ENCODE measurements at places on chromosomes 5 and 9.

DNA sequence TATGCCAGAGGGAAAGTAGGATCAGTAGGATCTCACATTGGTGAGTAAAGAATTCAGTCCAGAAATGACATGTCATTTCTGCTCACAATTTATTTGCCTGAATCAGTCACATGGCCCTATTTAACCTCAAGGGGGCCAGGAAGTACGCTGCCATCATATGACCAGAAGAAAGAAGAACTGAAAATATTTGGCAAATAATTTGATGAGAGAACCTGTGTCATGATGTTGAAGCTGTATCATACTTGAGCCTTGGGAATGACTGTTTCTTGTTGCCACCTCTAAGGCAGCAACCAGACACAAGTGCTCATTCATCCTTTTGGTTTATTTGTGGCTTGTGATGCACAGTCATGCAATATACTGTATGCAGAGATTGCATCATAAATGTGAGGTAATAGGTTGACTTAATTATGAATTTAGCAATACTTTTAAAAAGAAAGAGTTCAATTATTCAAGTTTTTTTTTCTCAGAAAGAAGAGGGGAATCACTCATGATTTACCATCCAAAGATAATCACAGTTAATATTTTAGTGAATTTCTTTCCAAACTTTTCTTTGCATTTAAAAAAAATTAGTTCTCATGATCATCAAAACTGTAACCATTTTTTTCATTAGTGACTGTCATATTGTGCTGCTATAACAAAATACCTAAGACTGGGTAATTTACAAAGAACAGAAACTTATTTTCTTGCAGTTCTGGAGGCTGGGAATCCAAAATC lies 8.2 kb upstream of the ZFYVE16 start:
- peak; percentile 16 for DNase-seq

DNA sequence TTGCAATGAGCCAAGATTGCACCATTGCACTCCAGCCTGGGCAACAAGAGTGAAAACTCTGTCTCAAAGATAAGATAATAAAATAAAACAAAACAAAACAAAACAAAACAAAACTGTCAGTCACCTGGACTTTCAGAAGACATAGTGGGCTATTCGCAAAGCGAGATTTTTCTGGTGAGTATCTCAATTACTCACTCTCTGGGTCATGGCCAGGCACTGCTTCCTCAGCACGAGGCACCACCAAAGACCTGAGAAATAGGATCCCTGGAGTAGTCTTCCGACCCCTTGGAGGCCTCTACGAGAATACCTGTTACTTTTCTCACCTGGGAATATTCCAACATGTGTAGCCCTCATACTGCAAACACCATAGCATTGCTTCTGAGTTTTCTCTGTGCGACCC lies 201.7 kb upstream of the ZNF618 start:
- DNase-seq, result no peak

DNA sequence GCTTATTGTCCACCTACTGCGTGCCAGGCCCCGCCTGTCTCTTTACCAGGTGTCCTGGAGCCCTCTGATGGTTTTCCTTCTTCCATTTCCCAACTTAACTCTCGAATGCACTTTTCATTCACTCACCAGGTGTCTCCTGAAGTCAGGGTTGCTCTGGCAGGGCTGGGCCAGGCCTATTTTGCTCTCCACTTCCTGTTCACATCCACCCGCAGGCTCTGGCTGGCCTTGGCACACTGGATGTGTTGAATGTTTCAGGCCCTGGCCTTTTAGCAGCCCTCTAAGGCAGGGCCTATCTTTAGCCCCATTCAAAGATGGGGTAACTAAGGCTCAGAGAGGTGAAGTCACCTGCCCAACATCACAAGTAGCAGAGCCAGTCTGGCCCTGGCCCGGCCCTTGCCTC lies 16.4 kb downstream of the LRRC8A start:
- DNase-seq, result no peak

DNA sequence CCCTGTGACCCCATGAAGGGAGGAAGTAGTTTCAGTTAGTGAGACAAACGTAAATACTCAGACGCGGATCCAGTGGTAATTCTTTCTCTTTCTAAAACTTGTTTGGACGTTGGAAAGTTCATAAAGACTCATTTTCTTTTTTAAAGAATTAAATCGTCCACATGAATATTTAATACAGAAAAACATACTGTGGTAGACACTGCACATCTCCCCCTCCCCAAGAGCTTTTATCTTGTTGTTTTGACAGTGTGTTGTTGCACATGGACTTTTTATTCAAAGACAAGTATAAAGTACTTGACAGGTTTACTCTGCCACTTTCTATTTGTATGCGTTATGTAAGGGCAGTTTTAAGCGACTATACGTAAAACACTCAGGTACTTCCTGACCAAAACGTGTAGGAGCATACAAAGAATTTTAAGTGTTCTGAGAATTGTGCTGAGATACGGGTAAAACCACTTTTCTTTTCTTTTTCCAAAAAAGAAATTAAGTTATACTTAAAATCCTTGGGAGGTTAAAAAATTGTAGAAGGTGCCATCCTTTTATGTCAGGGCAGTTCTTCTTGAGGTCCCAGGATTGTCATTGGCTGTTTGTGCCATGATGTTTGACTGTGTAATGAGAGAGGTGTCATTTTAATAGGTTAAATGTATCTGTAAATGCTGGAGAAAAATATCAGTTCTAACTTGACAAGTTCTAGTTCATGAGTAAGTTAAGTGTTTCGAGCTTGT lies 1.3 kb downstream of the NIPBL start:
- DNase-seq, result peak; percentile 61

- DNase-seq, result peak; percentile 66
These were observed 18.0 kb downstream of the POLR1E start for GRCh38 chr9:37503736-37504135.

Measured in CD4-positive, alpha-beta T cell treated with Interleukin-1 beta for 1 hour (primary cell).